ENCODE measurements at places on chromosomes 6 and 20.

DNA sequence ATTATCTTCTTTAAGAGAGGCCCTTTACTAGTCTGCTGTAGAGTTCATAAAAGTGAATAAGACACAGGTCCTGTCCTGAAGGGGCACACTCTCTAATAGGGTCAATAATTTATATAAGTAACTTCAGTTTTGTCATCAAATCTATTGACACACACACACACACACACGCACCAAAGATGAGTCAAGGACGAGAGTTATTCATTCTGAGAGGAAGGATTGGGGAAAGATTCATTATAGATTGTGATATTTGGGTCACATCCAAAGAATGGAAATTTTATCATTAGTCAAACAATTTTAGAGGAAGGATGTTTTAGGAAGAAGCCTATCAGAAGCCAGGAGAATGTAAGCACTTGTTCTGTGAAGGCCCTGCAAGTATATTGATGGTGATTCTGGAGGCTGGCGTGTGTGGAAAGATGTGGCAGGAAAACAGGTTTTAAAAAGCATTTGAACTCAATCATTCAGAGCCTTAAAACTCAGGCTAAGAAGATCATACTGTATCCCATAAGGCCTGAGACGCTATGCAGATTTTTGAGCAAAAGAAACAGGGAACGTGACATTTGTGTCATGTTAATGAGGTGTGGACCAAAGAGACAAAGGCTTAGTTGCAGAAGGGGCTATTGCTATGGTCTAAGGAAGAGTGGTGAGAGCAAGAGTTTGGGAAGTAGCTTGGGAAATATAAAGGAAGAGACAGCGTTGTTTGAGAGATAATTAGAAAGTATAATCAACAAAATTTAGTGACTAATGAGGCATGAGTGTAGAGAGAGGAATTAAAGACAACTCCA, 161.4 kb upstream of the PREP start:
- DNase-seq = no peak

GRCh38 chr6:38387971-38388370, 251.8 kb downstream of the BTBD9 start:
- DNase-seq = no peak

- no peak for DNase-seq
These were observed 137.2 kb downstream of the SYNE1 start for GRCh38 chr6:152499931-152500330.

DNA sequence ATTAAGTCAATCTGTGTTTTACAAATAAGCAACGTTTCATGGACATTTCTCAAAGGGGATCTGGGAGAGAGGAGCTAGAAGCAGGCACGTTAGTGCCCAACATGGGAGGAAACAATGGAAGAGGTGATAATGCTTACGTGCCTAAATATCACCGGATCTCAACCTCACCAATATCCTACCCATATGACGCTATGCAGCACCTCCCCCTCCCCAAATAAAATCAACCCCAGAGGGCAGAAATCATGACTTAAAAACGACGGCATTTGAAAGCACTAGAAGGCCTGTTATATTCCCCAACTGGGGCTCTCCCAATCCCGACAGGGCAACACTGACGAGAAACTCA, 425 bp downstream of the HBS1L start:
- no peak for DNase-seq

DNA sequence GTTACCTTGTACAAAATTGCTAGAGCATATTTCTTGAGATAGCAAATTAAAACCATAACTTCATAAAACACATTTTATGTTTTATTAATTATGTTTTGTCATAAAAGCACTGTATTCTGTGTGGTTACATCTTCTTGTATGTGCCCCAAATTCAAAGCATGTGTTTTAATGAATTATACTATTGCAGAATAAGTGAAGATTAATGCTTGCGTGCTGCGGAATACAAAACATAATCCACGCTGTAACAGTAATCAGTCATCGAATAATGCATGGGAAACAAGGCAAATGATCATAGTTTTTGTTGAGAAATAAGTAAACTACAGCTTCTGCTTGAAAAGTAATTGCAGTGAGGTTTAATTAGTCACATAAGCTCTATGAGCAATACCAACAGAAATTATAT, 459.2 kb upstream of the SOX4 start:
- no peak for DNase-seq

GRCh38 chr6:111204881-111205280, 117.6 kb downstream of the SLC16A10 start:
- no peak for DNase-seq

DNA sequence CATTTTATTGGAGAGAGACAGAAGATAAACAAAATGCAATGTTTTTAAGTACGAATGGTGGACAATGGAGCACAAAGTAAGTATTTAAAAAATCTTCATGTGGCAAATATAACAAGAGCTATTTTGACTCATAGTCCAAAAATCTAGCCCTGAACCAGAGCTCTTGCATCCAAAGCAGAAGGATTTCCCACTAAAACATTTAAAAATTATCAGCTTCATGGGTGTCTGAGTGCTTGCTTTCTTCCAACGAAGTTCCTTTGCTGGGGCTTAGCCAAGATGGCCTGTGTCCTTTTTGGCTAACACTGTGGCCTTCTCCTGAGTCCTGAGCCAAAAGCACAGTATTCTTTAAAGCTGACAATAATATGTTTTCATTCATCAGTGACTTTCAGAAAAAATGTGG, 161.7 kb downstream of the RIMS1 start:
- no peak for DNase-seq

GRCh38 chr6:131510591-131510990, 62.4 kb upstream of the ARG1 start:
- no peak for DNase-seq

DNA sequence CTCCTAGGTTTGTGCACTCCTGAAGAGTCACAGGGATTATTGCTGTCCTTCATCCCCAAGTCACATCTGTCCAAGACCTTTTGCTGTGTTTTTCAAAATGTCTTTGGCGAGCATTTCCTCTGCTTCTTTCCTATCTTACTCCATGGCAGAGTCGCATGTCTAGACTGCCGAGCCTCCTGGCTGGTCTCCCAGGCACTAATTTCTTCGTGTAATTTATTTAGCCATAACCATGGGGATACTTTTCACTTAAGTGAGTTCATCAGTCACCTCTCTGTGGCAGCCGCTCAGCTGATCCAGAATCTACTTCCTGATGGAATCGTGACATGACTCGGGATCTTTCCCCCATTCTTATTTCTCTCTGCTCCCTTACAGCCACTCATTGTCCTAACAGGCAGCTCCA, 25.8 kb downstream of the ADGRF5 start:
- DNase-seq = no peak

DNA sequence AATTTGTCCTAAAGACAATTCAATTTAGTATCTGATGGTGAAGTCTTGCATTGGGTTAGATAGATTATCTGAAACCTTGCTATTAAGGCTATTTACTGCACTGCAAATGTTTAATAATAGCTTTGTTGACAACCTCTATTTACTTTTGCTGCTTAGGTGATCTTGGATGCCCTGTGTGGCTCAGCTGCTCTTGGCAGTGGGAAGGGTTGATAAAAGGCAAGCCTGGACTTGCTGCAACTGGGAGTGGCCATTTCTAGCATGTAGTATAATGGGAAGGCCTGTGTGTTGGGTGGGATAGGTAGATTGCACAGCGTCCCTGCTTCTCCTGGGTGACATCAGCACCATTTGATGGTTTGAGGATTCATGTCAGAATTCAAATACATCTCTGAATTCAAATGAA, 49.1 kb downstream of the ARMC2 start:
- DNase-seq = no peak

DNA sequence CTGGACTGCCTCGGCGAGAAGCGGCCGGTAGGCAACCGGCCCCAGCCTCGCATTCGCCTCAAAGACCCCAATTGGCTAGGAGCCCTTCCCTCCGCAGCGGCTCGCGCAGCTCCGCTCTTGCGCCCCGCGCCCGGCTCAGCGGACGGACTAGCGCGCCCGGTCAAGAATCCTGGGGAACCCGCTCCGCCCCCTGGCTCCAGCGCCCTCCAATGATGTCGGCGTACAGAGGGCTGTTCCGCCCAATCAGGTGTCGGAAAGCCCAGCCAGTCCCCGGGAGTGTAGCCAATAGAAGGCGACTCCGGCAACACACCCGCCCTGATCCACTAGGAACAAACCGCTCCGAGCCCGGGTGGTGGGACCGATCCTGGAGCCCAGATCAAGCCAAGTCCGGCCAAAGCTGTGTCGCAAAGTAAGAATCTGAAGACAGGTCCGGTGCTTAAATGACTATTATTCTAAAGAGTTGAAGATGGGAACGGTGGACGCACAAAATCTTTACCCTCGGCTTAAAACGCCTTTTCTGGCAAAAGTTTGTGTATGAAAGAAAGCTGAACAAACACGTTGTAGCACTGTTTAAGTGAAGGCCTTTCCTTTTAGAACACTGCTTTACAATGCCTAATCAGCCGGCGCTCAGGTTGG, 132.2 kb downstream of the OGFRL1 start:
- no peak for DNase-seq

- no peak for DNase-seq
These were observed 15.1 kb upstream of the SYNJ2 start for GRCh38 chr6:157966589-157966977.

GRCh38 chr6:127279815-127280214, 13.2 kb downstream of the RNF146 start:
- DNase-seq = no peak

Data from activated T-helper 1 cell treated with Interleukin-2 at 50 U/mL for 16 hours (primary cell).